Stimulated activated CD4-positive, alpha-beta T cell treated with anti-CD3 and anti-CD28 coated beads, TNF-alpha, amount 100 ng/mL, for 4 hours (primary cell): ENCODE measurements at places on chromosomes 11 and 22.

DNA sequence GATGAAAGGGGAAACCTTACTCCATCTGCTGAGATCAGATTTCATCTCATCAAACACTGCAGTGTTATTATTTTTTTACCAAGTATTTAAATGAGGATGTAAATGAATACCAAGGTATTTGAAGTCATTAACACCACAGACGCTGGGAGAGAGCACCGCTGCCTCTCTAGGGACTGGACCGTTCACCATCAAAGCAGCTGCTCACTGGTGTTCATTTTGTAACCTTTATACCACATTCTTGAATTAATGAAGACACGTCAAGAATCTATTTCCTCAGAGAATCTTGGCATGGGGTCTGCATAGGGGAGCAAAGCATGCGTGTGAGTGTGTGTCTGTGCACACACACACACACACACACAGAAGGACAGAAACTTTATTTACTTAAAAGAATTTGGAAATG is 15.6 kb downstream of the SIAE start:
- no peak for DNase-seq

DNA sequence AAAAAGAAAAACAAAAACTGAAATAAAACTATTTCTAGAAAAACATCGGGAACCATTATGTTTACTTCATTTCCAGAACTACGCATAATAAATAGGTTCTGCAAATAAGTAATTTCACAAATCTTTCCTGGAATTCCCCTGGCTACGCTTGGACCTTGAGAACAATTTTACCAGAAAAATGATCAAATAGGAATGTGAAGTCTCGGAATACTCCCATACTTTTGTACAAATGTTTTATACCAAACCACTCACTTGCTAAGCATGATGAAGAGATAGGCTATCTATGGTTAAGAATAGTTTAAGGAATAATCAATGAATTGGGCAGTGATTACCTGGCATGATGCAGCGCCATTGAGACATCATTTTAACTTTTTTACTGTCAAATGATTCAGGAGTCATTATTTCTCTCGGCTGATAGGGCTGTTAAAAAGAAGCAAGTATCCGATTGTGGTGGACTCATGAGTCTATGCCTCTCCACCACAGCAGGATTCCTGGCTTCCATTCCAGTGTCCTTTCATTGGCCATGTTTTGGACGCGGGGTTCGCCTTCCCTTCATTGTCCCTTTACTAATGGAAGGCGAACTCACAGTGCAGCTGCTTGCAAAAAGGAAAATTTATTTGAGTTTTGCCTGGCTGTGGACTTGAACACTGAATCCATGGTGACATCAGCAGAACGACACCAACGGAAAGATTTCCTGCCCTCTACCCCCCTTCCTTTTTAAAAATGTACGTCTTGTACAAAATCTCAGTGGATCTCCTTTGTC is 39.9 kb upstream of the BLID start:
- DNase-seq: no peak

GRCh38 chr11:75428281-75428724 is 4.7 kb downstream of the KLHL35 start:
- peak; percentile 39 for DNase-seq

DNA sequence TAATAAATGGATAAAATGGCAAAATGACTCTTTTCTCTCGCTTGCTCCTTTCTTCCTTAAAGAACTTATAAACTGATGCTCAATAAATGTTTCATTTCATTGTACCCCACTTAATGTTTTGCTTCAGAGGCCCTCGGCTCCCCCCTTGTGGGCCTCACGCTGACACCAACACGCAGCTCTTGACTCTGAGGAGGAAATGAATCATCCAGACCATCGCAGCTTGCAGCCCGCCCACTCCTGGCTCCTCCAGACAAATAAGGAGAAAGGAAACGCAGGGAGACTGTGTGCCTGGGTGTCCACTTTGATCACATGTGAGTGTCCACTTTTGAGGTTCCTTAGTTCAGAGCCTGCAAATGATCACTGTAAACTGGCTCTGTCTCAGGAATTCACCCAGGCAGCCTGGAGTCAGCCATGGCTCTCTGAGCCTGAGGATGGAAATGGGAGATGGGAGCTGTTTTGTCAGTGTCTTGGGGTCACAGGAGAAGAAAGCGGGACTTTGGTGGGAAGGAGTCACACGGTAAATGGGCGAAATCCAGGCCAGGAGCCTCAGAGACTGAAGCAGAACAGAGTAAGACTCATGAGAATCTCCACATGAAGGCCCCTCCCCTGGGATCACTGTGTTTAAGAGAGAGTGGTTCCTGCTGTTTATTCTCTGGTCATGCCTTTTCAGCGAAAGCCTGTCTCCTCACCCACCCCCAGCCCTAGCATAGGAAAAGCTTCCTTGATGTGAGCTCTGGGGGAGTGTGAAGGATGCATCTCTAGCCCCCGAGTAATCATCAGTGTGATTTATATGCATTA is 96.5 kb downstream of the CWC15 start:
- peak; percentile 31 for DNase-seq

GRCh38 chr11:76604626-76605241 is 65.8 kb downstream of the LRRC32 start:
- DNase-seq: no peak

GRCh38 chr11:108586600-108586999 is 7.0 kb downstream of the EXPH5 start:
- no peak for DNase-seq
